Stimulated activated CD8-positive, alpha-beta memory T cell treated with anti-CD3 and anti-CD28 coated beads, Interleukin-7, amount 100 ng/mL, for 24 hours (primary cell): ENCODE measurements at places on chromosomes 2 and 18.

DNA sequence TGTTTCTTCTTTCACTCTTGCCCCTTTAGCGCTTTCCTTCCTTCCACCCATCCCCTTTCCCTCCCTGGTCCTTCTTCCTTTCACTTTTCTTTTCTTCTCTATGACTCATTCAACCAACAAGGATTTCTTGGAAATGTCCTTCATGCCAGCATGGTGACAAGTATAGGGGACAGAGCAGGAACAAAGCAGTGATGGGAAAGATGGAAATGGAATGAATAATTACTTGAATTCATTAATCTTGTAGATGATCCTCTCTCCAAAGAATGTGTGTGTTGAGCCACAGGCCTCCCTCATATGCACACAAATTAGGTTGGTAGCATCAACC lies 1.5 kb downstream of the VAMP5 start:
- DNase-seq: no peak

DNA sequence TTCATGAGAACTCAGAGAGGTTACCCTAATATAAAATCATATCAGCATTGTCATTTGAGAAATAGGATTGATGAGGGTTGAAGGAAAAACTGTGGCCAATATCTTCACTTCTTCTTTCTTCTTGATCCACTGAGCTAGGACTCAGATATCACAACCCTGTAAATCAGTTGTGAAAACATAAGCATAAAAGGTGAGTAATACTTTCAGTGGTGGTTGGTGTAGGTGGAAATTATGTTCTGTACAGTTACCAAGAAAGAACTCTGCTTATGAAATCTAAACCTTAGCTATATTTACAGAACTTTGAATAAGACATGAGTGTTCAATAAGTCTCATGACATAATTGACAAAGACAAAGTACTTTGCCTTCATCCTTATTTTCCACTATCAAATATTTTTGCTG lies 56.3 kb downstream of the PAX3 start:
- DNase-seq: no peak

DNA sequence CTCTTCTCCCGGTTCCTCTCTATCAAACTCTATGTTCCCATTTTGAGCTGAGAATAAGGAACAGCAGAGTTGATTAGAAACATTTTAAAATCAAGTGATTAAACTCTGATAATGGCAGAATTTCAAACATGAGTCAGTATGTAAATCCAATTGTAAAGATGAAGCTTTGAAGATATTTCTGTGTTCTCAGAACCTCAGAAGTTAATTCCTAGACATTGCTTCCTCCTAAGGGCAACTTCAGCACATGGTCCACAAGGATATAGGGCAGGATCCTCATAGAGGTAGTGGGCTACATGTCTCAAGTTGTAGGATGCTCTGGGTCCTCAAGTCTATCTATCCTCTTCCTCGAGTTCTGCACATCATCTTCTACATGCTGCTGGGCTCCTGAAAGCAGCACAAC lies 46.3 kb downstream of the QPCT start:
- no peak for DNase-seq

DNA sequence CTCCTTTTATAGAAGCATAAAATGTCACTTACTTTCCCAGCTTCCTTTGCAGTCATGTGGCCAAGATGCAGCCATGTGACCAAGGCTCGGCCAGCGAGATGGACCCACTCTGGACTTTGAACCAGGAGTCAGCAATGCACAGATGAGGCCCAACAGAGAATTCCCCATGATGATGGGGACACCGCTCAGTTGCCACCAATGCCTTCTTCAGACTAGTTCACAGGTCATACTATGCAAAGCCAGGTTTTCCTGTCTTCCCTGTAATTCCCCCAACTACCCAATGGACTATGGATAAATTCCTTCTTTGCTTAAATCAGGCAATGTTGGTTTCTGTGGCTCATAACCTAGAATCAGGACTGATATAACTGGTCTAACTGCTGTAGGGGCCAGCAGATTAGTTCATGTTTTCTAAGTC lies 22.5 kb upstream of the REL start:
- no peak for DNase-seq

DNA sequence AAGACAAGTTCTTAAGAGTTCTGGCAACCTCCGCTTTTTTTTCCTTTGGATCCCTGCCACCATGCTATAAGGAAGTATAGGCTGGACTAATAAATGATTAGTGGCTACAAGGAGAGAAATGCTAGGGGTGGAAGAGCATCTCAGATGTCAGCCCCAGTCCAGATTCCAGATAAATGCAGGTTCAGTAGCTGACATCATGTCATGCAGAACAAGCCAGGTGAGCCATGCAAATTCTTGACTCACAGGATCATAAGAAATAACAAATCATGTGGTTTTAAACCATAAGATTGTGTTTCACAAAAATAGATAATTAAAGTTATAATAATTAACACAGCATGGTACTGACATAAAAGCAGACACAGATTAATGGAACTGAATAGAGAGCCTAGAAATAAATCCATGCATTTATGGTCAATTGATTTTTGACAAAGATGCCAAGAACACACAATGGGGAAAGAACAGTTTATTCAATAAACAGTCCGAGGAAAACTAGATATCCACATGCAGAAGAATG lies 152.9 kb upstream of the SESTD1 start:
- no peak for DNase-seq
